ENCODE measurements at places on chromosomes 6 and 20. TPM values are rescaled to one million over a fixed set of nuclear protein-coding genes. Genes with fewer than 3 reads are reported as not detected.

The PSORS1C1 gene
- total RNA-seq = 6.3 TPM

GRCh38 chr6:45667300-45667699, 289.6 kb upstream of the SUPT3H start:
- DNase-seq = no peak

DNA sequence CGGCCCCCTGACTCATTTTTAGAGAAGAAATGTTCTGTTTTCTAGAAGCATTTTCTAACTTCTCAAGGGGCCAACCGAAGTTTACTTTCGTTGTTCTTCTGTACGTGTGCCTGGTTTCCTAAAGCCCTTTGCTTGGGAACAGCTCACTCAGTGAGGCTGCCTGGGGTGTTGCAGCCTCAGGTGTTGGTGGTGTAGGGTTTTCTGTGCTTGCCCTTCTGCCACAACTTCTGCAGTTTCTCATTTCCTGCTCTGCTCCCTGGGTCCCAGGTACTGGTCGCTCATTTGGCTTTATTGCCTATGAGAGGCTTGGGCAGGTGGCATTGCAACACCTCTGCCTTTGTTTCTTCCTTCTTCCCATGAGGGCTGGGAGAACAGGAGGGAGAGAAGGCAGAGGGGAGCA, 278.3 kb downstream of the SOX4 start:
- DNase-seq = no peak

DNA sequence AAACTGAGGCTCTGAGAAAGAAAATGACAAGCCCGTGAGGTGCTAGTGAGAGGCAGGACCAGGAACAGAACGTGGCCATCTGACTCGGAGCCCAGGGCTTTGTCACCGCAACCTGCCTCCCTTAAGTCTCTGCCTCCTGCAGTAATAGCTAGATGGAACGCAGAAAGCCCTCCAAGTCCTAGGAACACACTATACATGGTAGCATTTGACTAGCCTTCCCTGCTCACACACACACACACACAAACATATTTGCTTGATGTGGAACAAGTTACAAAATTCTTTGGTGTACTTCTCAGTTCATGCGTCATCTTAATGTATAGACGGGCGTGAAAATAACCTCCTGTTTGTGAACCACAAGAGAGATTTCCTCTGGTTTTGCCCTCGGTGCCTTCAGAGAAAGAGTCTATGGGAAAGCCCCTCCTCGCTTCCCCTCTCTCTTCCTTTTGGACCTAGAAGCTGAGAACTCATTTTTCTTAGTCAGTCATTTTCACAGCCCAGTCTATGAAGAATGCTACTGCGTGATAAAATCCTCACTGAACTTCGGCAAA, 38.8 kb downstream of the C6orf52 start:
- no peak for DNase-seq

- DNase-seq = no peak
These were observed 905 bp downstream of the RARS2 start for GRCh38 chr6:87588756-87589407.

- DNase-seq = peak; percentile 9
These were observed 94.4 kb downstream of the TOX2 start for GRCh38 chr20:44008806-44009678.

DNA sequence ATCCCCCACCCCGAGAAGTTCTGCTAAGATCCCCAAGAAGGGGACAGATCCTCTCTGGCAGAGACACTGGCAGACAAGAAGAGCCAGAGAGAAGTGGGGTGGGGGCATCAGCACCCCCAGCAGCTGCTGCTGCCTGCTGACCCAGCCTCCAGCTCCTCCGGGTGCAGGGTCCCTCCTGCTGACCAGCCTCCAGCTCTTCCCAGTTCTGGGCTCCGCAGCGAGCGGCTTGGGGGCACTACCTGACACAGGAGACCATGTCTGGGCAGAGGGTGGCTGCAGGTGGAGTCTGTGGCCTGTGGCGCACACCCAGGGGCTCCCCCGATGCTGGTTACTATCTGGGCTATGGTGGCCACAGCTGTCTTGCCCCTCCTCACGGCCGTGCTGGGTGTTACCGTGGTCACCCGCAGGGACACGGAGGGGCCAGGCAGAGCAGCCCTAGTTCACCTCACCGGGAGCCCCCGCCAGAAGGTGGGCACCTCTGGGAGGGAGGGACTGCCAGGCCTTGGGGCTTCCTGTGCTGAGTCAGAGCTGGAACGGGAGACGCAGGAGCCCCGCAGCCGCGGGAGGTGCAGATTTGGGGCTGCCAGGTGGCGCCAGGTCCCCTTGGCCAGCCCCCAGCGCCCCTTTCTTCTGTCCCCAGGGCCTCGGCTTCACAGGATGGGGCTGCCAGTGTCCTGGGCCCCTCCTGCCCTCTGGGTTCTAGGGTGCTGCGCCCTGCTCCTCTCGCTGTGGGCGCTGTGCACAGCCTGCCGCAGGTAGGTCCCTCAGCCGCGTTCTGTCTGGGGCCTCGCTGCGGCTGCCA, 630 bp downstream of the LIME1 start:
- DNase-seq = no peak

DNA sequence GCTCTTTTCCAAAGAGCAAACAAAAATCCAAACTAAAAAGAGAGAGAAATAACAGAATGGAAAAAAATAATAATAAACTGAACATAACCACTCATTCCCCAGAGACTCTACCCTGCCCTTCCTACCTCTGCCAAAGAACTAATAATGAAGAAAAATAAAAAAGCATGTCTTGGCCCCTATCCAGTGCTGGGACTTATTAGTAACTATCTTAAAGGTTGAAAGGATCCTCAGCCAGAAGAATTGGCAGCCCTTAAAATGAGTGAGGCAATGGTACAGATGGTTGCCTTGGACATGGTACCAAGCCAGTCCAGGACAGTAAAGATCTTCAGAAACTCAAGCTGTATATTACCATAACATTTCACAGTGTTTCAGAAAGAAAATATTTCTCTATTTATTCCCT, 279.3 kb downstream of the HACE1 start:
- DNase-seq = no peak

DNA sequence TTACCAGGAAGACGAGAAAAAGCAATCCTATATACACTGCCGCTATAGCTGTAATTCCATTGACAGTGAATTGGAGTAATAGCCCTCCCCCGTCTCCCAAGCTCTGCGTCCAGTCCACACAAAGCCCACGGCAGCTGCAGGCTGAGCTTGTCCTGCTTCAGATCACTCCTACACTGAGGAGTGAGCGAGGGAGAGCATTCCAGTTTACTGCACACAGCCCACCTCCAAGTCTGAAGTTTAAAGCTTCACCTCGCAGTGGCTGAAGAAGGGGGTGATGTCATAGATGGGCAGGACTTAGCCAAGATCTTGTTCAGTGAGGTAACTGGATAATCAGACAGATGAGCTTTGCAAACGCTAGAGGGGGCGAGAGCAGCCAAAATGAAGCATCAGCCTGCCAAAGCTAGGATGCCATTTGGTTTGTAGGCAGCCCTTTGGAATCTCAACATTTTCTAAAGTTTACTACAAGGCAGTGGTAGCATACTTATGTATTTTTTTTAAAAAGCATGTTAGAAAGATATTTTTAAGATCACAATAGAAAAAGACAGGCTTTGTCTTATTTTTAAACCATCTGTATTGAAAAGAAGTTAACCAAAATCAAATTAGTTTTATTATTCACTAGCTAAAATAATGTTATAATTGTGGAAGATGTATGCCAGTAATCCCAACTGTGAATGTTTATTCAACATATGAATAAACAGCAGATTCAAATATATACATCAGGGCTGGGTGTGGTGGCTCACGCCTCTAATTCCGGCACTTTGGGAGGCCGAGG, at the start of gene FLRT3:
FLRT3 (minus strand) TSS at position 213 of the 772 bp plus-strand sequence. CDS start 10,106 bp downstream, outside the sequence.
- DNase-seq = peak; percentile 99

DNA sequence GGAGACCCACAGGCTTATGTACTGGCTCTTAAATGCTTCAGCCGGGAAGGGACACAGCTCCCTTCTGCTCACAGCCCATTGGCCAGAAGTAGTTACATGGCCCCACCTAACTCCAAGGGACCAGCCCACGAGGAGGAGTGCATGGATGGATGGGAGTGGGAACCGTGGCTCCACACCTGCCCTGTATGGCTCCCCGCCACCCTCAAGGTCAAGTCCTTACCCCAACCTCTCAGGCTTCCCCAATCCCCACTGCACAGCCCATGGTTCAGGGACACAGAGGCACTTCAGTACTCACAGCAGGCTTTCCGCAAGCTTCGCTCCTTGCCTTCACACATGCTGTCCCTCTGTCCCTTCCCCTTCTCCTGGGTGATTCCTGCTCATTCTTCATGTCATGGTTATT, 137.9 kb upstream of the KCNG1 start:
- DNase-seq = no peak

DNA sequence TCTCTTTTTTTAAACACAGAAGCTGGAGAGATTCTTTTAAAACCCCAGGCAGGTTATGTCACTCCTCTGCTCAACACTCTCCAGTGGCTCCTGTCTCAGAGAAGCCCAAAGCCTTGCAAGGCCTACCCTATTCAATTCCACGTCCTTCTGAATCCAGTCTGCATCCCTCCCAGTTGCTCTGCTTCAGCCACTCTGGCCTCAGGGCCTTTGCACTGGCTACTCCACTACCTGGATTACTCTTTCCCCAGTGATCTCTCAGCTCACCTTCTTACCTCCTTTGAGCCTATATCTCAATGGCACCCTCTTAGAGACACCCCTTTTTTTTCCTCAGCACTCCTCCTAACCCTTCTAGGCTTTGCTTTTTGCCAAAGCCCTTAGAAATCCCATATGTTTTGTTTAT, 185.8 kb downstream of the CLIC5 start:
- DNase-seq = no peak

DNA sequence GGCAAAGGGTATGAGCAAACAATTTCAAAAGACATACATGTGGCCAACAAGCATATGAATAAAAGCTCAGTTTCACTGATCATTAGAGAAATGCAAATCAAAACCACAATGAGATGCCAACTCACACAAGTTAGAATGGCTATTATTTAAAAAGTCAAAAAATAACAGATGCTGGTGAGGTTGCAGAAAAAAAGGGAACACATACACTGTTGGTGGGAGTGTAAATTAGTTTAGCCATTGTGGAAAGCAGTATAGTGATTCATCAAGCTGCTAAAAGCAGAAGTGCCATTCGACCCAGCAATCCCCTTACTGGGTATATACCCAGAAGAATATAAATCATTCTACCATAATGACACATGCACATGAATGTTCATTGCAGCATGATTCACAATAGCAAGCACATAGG, 6.7 kb upstream of the KHDC1L start:
- DNase-seq = peak; percentile 57

- DNase-seq = no peak
These were observed 114.3 kb upstream of the JAG1 start for GRCh38 chr20:10788055-10788454.

- DNase-seq = peak; percentile 18
These were observed 104.0 kb downstream of the ISM1 start for GRCh38 chr20:13325033-13325432.

DNA sequence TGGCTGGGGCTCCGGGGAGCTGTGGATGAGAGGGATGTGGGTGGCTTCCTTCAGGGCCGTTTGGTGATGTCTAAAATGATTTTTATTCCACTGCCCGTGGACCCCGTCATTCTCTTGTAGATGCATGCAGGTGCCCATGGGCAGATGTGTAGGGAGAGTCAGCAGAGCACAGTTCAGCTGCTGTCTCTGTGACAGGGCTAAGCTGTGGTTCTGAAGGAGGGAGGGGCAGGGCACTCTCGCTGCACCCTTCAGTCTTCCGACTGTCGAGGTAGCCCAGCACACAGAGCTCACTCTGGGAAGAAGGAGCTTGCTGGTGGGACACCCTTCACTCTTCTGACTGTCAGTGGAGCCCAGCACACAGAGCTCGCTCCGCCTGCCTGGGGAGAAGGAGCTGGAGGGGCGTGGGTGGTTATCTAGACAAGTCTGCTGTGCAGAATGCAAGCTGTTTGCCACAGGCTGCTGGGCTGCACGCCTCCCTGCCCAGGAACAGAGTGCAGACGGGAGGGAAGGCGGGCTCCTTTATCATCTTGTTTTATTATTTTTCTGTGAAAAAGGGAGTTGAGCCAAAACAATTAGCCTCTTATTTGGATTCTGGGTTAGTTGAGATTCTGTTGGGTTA, 28.4 kb upstream of the ADRM1 start:
- no peak for DNase-seq

GRCh38 chr6:168314021-168314420, 5.6 kb downstream of the DACT2 start:
- DNase-seq = no peak

- DNase-seq = no peak
These were observed 391.5 kb downstream of the KHDRBS2 start for GRCh38 chr6:61894536-61894935.

The MAFB gene
- 1.3 TPM for total RNA-seq

DNA sequence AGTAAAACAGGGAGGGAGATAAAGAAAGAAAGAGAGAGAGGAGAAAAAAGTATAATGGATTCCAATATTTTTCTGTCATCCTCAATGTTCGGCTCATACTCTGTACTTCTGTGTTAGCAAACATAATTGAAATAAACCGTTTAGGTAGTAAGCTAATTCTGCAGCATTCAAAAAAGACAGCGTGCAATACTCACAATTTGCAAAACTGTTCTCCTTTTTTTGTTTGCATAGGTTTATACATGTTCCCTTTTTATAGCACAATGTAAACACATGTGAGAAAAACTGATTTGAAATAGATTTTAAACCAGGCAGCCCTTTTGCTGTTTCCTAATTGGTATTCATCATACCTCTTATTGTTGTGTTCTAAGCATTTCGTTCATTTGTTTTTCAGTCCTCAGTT, 188.9 kb downstream of the PLCB1 start:
- DNase-seq = no peak

GRCh38 chr6:144155529-144155928, 5.2 kb downstream of the STX11 start:
- no peak for DNase-seq

GRCh38 chr6:47375426-47375825, 65.7 kb upstream of the TNFRSF21 start:
- no peak for DNase-seq

- peak; percentile 21 for DNase-seq
These were observed 81.0 kb downstream of the COL9A1 start for GRCh38 chr6:70221715-70222438.

- peak; percentile 92 for DNase-seq
These were observed 211.5 kb upstream of the FOXA2 start for GRCh38 chr20:22795871-22796270.

- peak; percentile 82 for DNase-seq
These were observed 220.3 kb upstream of the LAMP5 start for GRCh38 chr20:9294041-9294440.

- DNase-seq = peak; percentile 30
These were observed 282.7 kb downstream of the TBC1D7 start for GRCh38 chr6:13045676-13046075.

- DNase-seq = no peak
These were observed 33.4 kb upstream of the PRELID3B start for GRCh38 chr20:59075934-59076508.

DNA sequence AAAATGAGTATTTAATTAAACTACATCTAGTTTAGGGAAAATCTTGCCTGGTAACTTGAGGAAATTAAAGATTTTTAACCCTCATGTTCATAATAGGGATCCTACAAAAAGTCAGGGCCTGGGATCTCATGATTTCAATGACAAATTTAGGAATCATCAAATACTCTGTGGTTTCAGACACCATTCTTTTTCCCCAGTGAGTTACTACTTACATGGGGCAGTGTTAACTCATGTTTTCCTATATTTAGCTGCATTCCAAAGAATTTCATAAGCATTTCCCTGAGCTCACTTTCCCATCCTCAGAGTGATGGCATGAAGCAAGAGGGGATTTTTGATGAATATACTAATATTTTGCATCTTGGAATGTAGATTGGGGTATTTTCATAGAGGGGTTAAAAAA, 321.7 kb downstream of the CENPW start:
- DNase-seq = peak; percentile 52

GRCh38 chr6:138953451-138953850, 34.6 kb downstream of the REPS1 start:
- peak; percentile 79 for DNase-seq

The RAET1L gene
- total RNA-seq = 0.79 TPM

GRCh38 chr20:17557675-17558006, 12.2 kb upstream of the DSTN start:
- DNase-seq = peak; percentile 97

All from bronchial epithelial cell (primary cell).